Tibial nerve (tissue), 4 donors: ENCODE measurements at places on chromosomes 2 and 18. TPM values are rescaled to one million over a fixed set of nuclear protein-coding genes. Genes with fewer than 3 reads are reported as not detected.

DNA sequence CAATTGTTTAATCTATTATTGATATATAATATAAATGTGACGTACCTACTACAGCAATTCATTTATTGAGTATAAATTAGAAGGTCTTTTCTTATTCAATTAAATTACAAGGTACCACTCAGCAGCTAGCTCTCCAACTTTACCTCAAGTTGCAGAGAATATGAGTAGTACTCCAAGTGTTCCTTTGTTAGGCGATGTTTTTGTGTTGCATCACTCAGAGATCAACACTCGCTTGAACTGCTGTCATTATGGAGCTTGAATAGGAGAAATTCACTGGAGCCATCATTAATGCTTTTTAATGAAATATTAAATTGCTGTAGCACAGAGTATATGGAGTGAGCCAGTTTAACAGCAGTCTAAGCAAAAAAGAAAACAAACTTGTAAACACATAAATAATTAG lies 320.0 kb downstream of the FSIP2 start:
- no peak overlapping the region for H3K4me3 ChIP-seq
- no peaks in the 10 kb centered on the region for H3K36me3 ChIP-seq
- H3K27ac ChIP-seq, result no peak overlapping the region
- peaks cover 5% of the 10 kb centered on the region for H3K4me1 ChIP-seq
- DNase-seq, result no peak

DNA sequence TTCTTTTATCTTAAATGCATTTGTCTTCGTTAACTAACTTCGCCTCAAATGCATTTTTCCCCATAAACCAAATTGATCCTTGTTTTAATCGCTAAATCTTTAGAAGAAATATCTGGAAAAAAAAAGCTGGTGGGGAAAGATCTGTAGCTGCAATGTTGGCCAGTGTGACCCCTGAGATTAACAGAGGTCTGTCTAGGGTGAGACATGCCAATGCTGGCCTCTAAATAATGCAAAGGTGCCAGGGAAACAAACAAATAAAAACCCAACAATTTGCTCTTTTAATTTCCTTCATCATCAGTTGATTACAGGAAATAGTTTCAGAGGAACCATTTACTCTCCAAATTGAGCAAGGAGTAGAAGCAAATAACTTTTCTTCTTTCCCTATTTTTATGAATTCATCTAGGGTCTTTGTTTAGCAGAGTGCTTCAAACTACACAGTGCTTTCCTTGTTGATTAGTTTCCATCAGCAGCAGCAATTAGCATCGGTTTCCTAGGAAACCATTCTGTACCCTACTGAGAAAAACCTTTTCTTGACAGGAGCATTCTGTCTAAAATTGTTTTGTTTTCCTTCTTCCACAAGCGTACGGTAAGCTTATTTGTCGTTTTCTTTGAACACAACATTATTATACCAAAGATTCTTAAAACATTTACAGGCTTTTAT lies 100.5 kb upstream of the UNC80 start:
- DNase-seq, result no peak
- no peak overlapping the region for H3K27ac ChIP-seq
- no peaks in the 10 kb centered on the region for H3K36me3 ChIP-seq
- H3K4me3 ChIP-seq, result no peak overlapping the region

DNA sequence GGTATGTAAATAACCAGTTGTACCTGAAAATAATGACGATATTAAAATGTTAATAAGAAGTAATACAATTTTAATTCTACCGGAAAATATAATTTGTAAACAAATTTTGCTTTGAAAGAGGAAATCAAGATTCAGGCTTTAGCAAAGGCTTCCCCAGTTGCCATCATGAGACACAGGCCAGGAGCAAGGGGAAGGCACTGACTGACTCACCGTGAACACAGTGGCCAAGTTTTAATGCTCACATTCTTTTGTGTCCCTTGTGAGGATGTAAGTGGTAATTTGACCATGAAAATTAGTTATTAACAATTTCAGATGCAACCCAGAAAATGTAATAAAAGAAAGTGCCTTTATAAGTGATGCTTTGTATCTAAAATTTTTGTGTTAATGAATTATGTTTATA lies 164.1 kb downstream of the GREB1L start:
- H3K4me3 ChIP-seq, result no peak overlapping the region
- H3K36me3 ChIP-seq, result no peaks in the 10 kb centered on the region

Gene CACNB4
- 4.5 TPM for total RNA-seq

GRCh38 chr2:203678971-203679370 lies 27.5 kb upstream of the CD28 start:
- no peaks in the 10 kb centered on the region for H3K36me3 ChIP-seq
- DNase-seq, result no peak
- peaks cover 32% of the 10 kb centered on the region for H3K4me1 ChIP-seq
- no peak overlapping the region for H3K4me3 ChIP-seq

Gene TRAK2
- total RNA-seq, result 30.2 TPM

DNA sequence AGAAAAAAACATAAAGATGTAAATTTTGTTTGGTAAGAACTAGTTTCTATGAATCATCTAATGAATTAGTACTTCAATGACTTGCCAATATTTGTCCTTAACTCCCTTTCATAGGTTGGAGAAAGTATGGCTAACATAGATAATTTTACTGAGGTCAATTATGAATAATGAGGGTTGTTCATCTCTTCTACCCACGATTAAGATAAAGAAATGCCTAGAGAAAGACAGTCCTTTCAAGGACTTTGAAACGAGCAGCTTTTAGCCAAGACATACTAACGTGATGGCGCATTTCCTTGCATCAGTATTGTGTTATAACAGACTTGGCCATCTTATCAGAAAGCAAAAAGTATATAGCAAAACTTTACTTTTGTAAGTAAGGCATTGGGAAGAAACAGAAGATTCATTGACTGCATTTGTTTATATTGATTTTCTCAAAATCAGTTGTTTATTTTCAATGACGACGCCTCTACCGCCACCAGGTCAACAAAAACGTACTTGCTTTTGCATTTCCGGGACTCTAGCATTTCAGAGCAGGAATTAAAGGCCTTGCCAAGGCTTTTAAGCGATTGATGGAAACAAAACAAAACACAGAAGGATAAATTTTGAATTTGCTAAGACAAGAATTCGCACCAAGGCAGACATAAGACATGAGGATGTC lies 961 bp downstream of the RBM43 start:
- H3K27ac ChIP-seq, result peak overlapping the region; percentile 87
- no peaks in the 10 kb centered on the region for H3K36me3 ChIP-seq
- DNase-seq, result no peak
- H3K27me3 ChIP-seq, result no peaks in the 10 kb centered on the region

Gene FIGLA
- not detected for total RNA-seq

- H3K4me1 ChIP-seq, result no peaks in the 10 kb centered on the region
- H3K27ac ChIP-seq, result no peak overlapping the region
- no peak overlapping the region for H3K4me3 ChIP-seq
Observed at GRCh38 chr18:551404-552061, 28.6 kb upstream of the CETN1 start.

Gene LIPG
- 0.39 TPM for total RNA-seq

Gene CD226
- 1.1 TPM for total RNA-seq

DNA sequence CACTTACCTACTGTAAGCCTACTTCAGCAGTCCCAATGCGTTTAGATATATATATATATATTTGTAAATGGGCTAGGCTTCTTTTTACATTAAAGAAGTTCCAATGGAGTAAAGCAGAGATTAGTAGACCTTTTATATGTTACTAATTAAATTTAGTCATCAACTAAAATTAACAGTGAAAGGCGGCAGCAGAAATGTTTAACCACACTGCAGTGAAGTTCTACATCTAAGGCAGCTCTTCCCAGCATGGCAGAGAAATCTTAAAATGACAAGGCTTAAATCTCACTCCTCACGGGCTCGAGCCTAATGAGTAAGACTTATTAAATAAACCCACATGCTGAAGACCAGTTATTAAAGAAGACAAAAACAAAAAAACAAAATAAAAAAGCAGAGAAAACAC lies 19.1 kb upstream of the KANSL1L start:
- peaks cover 4% of the 10 kb centered on the region for H3K4me1 ChIP-seq
- H3K36me3 ChIP-seq, result no peaks in the 10 kb centered on the region
- no peaks in the 10 kb centered on the region for H3K27me3 ChIP-seq

Gene TANK
- total RNA-seq, result 68.6 TPM

DNA sequence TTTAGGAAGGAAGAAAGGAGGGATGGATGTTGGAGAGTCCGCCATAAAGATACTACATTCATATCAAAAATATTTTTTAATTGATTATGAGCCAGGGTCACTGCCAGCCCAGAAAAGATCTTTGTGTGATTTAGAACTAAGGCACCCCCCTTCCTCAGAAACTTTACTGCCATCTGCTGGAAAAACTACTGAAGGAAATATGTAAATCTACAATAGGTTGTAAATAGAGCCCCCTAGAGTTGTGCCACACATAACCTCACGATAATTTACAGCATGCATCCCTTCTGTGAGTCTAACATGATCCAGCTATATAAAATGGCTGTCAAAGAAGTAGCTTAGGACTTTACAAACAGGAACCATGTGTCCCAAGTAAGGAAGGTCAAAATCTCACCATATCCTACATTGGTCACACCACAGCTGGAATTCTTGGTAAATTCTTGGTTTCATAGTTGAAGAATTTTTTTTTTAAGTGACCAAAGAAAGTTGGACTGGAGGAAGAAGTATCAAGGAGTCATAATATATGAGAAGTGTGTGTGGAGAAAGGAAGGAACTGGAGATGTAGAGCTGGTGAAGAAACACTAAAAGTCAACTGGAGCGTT lies 152.5 kb downstream of the CYP26B1 start:
- H3K27me3 ChIP-seq, result no peaks in the 10 kb centered on the region
- H3K4me3 ChIP-seq, result no peak overlapping the region
- H3K36me3 ChIP-seq, result no peaks in the 10 kb centered on the region
- H3K27ac ChIP-seq, result no peak overlapping the region
- no peaks in the 10 kb centered on the region for H3K4me1 ChIP-seq
- no peak for DNase-seq

GRCh38 chr2:43343573-43344304 lies 117.3 kb upstream of the ZFP36L2 start:
- H3K27me3 ChIP-seq, result no peaks in the 10 kb centered on the region
- H3K27ac ChIP-seq, result peak overlapping the region; percentile 72
- H3K36me3 ChIP-seq, result no peaks in the 10 kb centered on the region
- peaks cover 21% of the 10 kb centered on the region for H3K4me1 ChIP-seq
- H3K4me3 ChIP-seq, result no peak overlapping the region

Gene AKAIN1
- total RNA-seq, result not detected

- no peaks in the 10 kb centered on the region for H3K27me3 ChIP-seq
- H3K27ac ChIP-seq, result no peak overlapping the region
- no peaks in the 10 kb centered on the region for H3K4me1 ChIP-seq
- H3K36me3 ChIP-seq, result no peaks in the 10 kb centered on the region
Observed at GRCh38 chr18:8911408-8912340, 190.8 kb upstream of the NDUFV2 start.

DNA sequence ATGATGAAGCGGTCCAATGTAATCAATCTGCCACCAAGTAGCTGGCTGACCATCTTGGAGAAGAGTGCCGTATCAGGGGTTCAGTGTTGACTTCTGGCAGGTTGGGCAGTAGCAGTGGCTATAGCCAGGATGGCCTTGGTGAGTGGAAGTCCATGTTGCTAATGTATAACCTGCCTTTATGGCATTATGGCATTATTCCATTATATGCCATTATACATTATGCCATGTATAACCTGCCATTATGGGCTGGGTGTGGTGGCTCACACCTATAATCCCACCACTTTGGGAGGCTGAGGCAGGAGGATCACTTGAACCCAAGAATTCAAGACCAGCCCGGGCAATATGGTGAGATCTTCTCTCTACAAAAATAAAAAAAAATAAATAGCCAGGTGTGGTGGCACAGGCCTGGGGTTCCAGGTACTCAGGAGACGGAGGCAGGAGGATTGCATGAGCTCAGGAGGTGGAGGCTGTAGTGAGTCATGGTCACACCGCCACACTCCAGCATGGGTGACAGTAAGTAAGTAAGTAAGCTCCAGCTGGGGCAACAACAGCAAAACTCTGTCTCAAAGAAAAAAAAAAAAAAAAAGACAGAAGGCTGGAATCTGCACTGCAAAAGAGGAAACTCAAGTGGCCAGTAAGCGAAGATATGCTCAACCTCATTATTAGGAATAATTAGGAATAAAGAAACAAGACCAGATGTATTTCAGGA lies 24.4 kb upstream of the EMILIN2 start:
- no peak for DNase-seq
- H3K27me3 ChIP-seq, result no peaks in the 10 kb centered on the region
- H3K4me3 ChIP-seq, result no peak overlapping the region
- no peaks in the 10 kb centered on the region for H3K36me3 ChIP-seq
- H3K27ac ChIP-seq, result no peak overlapping the region

- no peak overlapping the region for H3K4me3 ChIP-seq
- H3K27ac ChIP-seq, result no peak overlapping the region
- no peak for DNase-seq
Observed at GRCh38 chr2:104793966-104794365, 59.9 kb upstream of the POU3F3 start.

Gene LHCGR
- total RNA-seq, result 0.63 TPM

GRCh38 chr2:239811806-239812560 lies 213.2 kb downstream of the NDUFA10 start:
- no peaks in the 10 kb centered on the region for H3K27me3 ChIP-seq
- no peaks in the 10 kb centered on the region for H3K36me3 ChIP-seq
- H3K4me1 ChIP-seq, result peaks cover 7% of the 10 kb centered on the region
- H3K27ac ChIP-seq, result peak overlapping the region; percentile 33
- no peak overlapping the region for H3K4me3 ChIP-seq

DNA sequence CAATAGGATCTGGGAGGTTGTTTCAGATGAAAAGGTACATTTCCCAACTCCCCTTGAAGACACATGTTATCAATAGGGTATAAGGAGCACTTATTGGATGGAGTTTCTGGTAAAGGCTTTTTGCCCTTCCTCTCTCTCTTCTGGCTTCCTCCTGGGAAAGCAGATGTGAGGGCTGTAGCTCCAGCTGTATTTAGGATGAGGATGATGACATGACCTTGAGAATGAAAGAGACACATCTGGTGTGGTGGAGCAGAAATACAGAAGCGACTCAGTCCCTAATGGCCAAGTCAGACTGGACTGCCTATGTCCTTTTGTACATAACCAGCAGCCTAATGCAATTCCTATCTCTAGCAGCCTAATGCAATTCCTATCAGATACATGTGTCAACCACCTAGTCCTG lies 100.9 kb upstream of the NXPH2 start:
- H3K36me3 ChIP-seq, result no peaks in the 10 kb centered on the region
- H3K4me3 ChIP-seq, result no peak overlapping the region
- DNase-seq, result no peak
- no peaks in the 10 kb centered on the region for H3K4me1 ChIP-seq

DNA sequence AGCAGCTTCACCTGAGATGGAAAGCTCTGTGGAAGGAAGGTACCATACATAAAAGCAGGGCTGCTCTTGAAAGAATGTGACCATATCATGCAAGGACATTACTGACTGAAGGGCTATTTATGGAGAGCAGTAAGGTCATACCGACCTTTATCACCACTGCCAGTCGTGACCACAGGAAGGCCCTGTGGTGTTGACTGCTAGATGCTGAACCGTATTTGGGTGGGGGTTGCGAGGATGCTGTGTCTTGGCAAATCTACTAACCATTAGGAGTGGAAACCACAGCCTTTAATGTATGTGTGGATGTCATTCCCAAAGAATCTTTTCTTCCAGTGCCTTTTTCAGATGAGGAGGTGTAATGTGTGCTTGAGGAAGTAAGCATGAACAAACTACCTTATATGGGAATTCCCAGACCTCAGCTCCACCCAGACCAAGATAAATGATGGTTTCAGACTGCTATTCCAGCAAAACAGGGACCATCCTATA lies 60.8 kb downstream of the LIMS1 start:
- DNase-seq, result no peak
- H3K36me3 ChIP-seq, result no peaks in the 10 kb centered on the region
- no peak overlapping the region for H3K4me3 ChIP-seq
- H3K27me3 ChIP-seq, result no peaks in the 10 kb centered on the region
- H3K27ac ChIP-seq, result no peak overlapping the region

- no peak overlapping the region for H3K27ac ChIP-seq
- H3K4me1 ChIP-seq, result no peaks in the 10 kb centered on the region
- H3K36me3 ChIP-seq, result no peaks in the 10 kb centered on the region
- no peaks in the 10 kb centered on the region for H3K27me3 ChIP-seq
- no peak for DNase-seq
Observed at GRCh38 chr2:164952057-164952702, 3.1 kb downstream of the SLC38A11 start.

Gene SAP130
- 14.2 TPM for total RNA-seq
